ENCODE measurements at places on chromosomes 3 and 15. TPM values are rescaled to one million over a fixed set of nuclear protein-coding genes. Genes with fewer than 3 reads are reported as not detected.

Gene ZBED2
- total RNA-seq: not detected

- DNase-seq: no peak
Measured at GRCh38 chr3:106590216-106590615, 721.4 kb upstream of the CBLB start.

GRCh38 chr3:72047221-72047871 lies 262.4 kb upstream of the PROK2 start:
- no peak for DNase-seq

- DNase-seq: no peak
Measured at GRCh38 chr15:101027273-101027901, 108.2 kb downstream of the LRRK1 start.

Gene FMN1
- 1.1 TPM for total RNA-seq

- DNase-seq: no peak
Measured at GRCh38 chr3:123658118-123658851, 73.4 kb upstream of the HACD2 start.

Gene AHSG
- total RNA-seq: not detected

Gene CPNE4
- not detected for total RNA-seq

DNA sequence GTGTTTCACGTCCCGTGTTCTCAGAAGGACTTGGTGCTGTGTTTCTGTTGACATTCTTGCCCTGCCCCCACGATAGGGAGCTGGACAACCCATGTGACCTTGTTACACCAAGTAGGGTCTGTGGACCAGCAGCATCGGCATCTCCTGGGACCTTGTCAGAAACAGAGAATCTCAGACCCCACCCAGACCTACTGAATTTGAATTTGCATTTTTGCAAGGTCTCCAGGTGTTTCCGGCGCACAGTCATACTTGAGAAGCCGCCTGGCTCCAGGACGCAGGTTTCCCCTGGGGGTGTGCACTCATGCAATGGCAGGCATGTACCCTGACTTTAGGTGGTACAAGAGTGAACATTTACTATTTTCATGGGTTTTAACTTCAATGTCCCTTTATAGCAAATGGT lies 117.9 kb downstream of the TLE3 start:
- DNase-seq: peak; percentile 97

Gene CYP8B1
- not detected for total RNA-seq

DNA sequence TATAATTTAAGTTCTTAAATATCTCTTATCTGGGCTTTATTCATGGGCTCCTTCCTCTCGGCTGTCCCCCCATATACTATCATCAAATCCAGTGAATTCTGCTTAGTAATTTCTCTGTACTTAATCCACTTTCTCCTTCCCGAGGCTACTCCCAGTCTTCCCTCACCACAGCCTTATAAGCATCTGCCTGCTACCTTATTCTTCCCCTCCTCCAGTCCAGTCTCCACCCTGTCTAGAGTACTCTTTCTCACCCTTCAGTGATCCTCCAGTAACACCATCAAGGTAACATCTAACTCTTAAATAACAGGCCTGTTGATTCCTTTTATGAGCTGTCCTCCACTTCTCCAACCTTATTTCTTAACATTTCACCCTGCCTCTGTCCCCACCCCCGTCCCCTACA lies 65.8 kb downstream of the NEO1 start:
- DNase-seq: no peak
